Stimulated activated CD4-positive, alpha-beta T cell treated with anti-CD3 and anti-CD28 coated beads, Interleukin-2, amount 100 ng/mL, for 24 hours (primary cell): ENCODE measurements at places on chromosomes 4 and X.
A peak's percentile ranks its signal among the peaks of the same experiment; 100 is the strongest.

DNA sequence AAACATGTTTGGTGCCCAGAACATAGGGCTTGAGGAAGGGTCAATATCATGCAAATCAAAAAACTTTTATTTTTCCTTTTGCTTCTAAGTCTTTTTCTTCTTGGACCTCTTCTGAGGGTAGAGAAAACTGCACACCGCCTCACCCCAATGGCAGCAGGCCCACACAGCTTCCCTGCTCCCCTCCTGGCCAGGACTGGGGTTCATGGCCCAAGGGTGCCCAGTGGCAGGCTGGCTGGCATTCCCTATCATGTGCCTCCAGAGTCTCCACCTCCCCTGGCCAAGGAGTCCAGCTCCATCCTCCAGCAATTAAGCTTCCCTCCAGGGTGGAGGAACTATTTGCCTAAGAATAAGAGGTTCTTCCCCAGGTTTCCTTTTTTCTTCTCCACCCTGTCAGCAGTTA lies 529.6 kb upstream of the SPANXN1 start:
- DNase-seq = no peak

- no peak for DNase-seq
Observed at GRCh38 chrX:23381099-23382087, 46.7 kb downstream of the PTCHD1 start.

GRCh38 chr4:114146947-114147618 lies 167.6 kb upstream of the ARSJ start:
- no peak for DNase-seq

GRCh38 chr4:37977471-37978247 lies 17.5 kb downstream of the PTTG2 start:
- peak; percentile 73 for DNase-seq

DNA sequence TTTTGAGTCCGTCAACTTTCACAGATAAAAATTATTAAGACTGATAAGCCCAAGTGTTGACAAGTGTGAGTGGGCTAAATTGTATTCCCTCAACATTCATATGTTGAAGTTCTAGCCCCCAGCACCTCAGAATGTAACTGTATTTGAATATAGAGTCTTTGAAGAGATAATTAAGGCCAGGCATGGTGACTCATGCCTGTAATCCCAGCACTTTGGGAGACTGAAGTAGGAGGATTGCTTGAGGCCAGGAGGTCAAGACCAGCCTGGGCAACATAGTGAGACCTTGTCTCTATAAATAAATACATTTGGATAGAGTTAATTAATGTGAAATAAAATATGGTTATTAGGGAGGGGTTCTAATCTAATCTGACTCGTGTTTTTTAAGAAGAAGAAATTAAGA lies 29.7 kb upstream of the SLC25A4 start:
- no peak for DNase-seq

GRCh38 chr4:104879367-104879766 lies 267.3 kb upstream of the TET2 start:
- no peak for DNase-seq
